Trophoblast cell (in vitro differentiated cells and primary cell): ENCODE measurements at places on chromosomes 7 and 10.

DNA sequence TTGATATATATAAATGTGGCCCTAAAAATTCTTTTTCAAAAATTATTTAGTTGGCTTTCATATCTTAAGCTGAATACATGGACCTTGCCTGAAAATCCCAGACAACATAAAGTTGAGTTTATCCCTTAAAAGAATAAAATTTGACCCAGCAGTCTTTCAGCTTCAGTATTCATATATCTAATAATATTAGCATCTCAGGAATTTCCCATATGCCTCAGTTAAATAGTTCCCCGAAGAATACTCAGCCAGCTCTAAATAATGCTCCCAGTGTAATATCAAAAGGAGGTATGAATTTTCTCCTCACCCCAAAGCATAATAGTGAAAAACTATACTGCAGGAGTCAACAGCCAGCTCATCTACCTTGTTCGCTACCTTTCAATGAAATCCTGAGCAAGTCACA, 145.9 kb downstream of the CTNNA3 start:
- DNase-seq = no peak

GRCh38 chr10:49624629-49625028, 10.8 kb downstream of the CHAT start:
- no peak for DNase-seq

- DNase-seq = no peak
These were observed 22.6 kb downstream of the EPDR1 start for GRCh38 chr7:37942934-37943610.

GRCh38 chr7:37068038-37068437, 343.7 kb upstream of the AOAH start:
- DNase-seq = no peak

DNA sequence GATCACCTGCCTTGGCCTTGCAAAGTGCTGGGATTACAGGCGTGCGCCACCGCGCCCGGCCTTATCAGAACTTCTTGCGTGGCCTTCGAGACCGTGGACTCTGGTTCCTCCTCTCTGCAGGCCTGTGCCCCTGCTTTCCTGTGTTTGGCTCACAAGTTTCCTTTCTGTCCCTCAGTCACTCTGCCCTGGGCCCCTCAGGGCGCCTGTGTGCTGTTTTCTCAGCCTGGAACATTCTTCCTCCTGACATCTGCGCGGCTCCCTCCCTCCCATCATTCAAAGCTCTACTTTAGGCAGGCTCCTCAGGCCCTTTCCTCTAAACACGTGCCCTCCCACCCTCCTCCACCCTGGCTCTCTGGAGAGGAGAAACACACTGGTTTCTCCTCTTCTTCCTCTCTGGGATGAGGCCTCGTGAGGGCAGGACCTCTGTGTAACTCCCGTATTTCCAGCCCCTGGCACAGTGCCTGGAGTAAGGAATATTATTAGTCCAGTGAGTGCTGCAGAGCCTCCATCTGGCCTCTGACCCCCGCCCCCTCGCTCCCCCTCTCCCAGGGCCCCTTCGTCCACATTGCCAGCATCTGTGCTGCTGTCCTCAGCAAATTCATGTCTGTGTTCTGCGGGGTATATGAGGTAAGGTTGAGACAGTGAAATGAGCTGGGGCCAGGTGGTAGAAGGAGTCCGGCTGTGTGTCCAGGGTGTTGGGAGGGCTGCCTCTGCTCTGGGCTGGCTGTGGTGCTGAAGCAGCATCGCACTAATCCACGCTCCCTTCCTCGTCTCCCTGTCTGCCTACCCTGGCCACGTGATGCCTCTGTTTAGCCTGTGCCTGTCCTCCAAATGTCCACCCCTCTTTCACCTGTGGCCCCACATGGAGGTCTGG, 7.1 kb downstream of the CLCN1 start:
- no peak for DNase-seq

- no peak for DNase-seq
These were observed at the start of gene OR6B1 for GRCh38 chr7:144000020-144000419. OR6B1 (plus strand) TSS chr7:144000320; CDS start chr7:144003997, 3,677 bp downstream.

- DNase-seq = no peak
These were observed 31.4 kb downstream of the ANK3 start for GRCh38 chr10:60358282-60358681.
